ENCODE measurements at places on chromosomes 1 and 21.

DNA sequence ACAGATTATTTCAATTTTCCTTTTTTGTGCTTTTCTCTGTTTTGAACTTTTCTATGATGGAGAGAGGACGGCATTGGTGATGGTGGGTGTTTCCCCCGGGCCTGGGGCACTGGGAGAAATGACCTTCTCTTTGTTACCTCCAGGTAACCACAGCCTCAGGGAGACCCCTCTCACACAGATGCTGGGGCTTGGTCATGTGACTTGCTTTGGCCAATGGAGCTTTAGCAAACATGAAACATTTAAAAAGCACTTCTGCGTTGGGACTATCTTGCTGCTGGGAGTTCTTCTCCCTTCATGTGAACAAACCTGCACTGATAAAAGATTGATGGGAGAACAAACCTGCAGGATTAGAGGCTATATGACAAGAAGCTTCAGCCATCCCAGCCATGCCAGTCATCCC lies 122.9 kb downstream of the NGF start:
- no peak for DNase-seq

- no peak for DNase-seq
Observed at GRCh38 chr1:171126504-171126903, 35.8 kb downstream of the FMO3 start.

DNA sequence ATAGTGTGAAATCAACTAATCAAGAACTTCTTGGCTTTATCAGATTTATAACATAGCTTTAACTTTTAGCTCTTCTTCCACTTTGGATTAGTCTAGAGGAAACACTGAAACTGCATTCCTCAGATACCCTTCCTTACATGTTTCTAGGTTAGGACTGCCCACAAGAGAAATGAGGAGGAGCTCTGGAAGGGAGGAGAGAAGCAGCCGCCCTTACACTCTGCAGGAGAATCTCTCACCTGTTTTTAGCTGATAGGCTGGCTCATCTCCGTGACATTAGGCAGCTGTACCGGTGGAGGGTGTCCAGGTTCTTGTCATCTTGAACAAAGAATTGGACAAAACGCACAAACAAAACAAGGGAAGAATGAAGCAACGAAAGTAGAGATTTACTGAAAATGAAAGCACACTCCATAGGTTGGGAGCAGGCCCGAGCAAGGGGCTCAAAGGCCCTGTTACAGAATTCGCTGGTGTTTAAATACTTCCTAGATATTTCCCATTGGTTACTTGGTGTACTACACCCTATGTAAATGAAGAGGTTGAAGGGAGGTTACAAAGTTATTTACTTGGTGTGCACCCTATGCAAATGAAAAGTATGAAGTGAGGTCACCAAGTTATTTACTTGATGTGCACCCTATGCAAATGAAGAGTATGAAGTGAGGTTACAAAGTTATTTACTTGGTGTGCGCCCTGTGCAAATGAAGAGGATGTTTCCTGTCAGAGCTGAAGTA lies 524.9 kb upstream of the CHRM3 start:
- no peak for DNase-seq

- DNase-seq = peak; percentile 49
Observed at GRCh38 chr1:110605901-110606656, at the start of gene KCNA2. KCNA2 (minus strand) TSS chr1:110606358; CDS start chr1:110604782, 1,576 bp downstream.

DNA sequence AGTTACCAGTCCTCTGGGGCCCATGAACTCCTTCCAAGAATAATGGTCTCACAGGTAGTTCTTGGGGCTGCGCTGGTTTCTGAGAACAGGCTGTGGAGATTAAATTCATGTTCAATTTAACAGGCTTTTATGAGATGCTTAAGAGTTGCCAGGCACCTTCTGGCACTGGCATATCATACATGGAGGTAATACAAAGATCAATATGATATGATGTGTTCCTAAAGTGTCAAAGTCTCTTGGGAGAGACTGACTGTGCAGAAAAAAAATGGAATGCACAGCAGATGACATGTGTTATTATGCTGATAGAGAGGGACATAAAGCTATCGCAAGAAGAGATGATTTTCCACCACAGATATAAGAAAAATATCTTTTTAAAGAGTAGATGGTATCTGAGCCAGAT lies 6.8 kb downstream of the CYP2J2 start:
- DNase-seq = no peak

DNA sequence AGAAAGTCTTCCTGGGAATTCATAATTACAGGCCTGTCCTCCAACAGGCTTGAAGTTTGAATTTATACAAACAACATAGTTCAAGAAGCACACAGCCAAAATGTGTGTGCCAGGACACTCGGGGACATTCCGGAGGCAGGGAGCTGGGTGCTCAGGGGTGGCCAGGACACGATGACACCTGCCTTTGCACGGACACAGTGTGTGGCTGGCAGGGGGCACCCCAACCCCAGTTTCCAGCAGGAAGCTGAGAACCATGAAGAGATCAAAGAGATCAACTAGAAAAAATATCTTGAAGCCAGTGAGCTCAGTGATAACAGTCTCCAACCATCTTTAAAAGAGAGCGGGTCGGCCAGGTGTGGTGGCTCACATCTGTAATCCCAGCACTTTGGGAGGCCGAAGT lies 32.5 kb upstream of the TRAPPC10 start:
- no peak for DNase-seq

GRCh38 chr1:200039849-200040474 lies 12.5 kb downstream of the NR5A2 start:
- peak; percentile 54 for DNase-seq

DNA sequence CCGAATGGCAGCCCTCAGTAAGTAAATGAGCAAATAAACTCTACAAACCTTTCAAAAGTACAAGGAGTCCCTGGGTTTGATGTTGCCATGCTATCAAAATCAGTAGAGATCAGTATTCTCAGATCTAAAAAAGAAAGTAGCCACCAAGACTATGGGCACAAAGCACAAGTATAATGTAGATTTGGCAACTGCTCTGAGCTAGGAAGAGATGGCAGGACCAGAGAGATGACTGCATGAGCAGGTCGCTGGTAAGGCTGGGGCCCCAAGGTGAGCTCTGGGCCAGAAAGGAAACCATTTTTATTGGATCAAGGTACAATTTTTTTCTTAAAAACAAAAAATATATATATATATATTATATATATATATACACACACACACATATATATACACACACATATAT lies 3.1 kb upstream of the ADORA3 start:
- DNase-seq = no peak

DNA sequence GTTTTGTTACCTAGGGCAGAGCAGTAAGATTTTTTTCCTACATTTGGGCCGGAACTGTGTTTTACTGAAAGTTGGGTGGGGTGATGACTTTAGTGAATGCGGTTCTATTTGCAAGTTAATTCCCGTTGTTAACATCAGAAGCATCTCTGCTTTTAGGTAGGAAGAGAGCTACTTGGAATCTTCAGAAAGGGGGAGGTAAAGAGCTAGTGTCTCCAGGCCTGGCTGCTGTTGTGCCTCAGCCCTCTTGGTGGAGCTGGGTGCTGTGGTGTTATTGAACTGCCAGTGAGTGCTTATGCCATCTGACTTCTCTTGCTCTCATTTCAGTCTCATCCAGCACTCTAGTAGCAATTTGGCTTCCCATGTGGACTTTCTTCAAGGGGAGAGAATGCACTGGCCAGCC lies 3.4 kb downstream of the KDM4A start:
- no peak for DNase-seq

DNA sequence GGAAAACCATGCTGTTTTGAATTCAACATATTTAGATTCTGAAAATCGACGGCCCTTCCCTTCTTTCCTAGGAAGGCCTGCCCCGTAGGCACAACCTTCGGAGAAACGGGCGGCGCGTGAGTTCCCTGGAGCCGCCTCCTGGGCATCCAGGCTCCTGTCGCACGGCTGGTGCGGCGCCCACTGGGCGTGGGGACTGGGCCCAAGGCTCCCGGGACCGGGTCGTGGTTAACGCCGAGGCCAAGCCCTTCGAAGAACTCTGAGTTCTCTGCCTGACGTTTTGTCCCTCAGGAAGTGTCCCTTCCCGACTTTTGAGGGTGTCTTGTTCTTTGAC lies 19.2 kb upstream of the TBX15 start:
- DNase-seq = no peak

GRCh38 chr1:28258628-28259251 lies 578 bp upstream of the SESN2 start:
- no peak for DNase-seq

DNA sequence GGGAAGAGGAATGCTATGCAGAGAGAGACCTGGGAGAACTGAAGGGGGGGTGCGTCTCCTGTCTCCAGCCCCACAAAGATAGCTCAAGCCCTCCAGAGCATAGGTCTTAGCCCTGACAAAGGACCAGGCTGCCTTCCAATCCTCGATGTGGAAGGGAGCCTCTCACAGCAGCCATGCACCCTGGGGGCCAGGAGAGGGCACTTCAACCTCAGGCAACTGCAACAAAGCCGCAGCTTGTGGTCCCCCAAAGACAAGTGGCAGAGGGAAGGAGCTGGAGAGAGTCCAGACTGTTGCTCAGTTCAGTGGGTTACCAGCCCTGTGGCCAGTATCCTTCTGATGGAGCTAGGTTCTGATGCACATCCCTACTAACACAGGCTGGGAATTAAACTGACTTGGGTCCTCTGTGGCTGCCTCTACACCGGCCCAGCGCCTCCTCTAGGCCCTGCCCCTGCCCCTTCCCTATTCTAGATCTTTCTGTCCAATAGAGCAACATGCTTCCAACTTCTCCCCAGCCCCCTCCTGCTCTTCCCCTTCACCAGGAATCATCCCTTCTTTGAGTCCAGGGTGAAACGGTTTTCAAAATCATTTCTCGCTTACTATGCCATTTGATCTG lies 100.7 kb upstream of the SPATA6 start:
- peak; percentile 56 for DNase-seq

DNA sequence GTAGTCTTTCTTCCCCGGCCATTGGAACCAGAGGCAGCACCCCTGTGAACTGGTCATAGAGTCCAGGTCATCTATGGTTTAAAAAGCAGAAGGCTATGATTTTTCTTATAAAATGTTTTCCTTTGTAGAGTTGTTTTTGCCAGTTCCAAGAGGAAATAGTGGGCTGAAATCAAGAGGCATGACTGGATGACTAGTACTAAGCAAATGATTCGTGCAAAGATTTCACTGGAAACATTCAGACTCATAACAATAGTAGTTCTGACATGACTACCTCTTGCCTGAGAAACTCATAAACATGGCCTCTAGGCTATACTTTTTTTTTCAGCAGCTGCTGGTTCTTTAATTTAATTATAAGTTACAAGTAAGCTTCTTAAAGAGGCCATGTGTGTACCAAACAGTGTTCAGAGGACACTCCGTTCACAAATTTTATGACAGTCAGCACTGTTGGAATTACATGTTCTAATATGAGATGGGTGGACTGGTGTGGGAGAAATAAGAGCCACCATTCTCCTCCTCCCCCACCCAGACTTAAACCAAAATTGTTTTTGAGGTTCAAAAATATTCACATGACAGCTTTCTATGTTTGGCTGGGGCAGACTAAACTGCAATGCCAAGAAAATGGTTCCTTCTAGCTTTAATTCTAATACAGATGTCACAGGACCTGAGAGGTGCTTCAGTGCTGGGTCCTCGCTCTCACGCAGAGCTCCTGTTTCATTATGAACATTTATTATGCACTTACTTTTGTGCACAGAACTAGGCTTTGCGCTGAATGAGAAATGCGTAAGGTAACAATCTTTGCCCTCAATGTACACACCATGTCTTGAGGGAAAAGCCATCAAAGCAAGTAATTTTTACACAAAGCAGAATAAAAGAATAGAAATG lies 147.5 kb downstream of the ZC3H11B start:
- DNase-seq = no peak

GRCh38 chr1:115911294-115911693 lies 65.0 kb upstream of the SLC22A15 start:
- no peak for DNase-seq

GRCh38 chr1:82318265-82318664 lies 517.5 kb downstream of the ADGRL2 start:
- DNase-seq = no peak

DNA sequence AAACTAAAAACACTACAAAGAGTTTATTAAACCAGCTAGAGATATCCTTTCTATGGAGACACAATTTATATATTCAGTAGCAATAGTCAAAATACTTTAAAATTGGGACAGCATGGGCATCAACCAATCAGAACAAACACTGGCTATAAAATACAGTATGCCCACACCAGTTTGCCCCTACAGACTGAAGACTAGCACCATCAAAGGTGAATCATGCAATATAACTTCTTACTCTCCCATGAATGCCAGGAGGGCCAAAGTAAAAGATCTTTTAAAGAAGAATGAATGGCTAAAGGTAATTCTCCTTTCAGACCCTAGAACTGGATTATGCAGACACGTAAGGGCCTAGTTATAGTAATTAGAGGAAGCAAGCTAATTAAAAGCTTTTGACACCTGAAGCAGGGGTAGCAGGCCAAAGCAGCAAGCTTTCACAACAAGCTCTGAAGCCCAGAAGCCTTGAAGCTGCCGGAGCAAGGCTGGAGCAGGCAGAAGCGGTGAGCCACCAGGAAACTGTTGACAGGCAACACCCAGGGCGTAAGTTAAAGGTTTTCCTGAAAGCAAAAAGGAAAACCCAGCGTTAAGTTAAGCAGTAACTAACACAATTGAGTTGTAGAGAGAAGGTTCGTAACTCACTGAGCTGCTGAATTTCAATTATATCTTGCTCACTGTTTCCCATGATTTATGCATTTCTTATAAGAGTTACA lies 99.3 kb downstream of the CDC42BPA start:
- no peak for DNase-seq

Data from GM13977 (cell line).